ENCODE measurements at places on chromosomes 5 and 9. TPM values are rescaled to one million over a fixed set of nuclear protein-coding genes. Genes with fewer than 3 reads are reported as not detected.

GRCh38 chr5:26487553-26487952 is 550.8 kb downstream of the CDH9 start:
- DNase-seq: no peak
- no peak overlapping the region for H3K27ac ChIP-seq
- H3K36me3 ChIP-seq: no peaks in the 10 kb centered on the region

The RBM18 gene
- 12.8 TPM for total RNA-seq

The PCDHB14 gene
- 5.7 TPM for total RNA-seq

GRCh38 chr5:178115814-178116142 is 2.4 kb downstream of the N4BP3 start:
- peaks cover 39% of the 10 kb centered on the region for H3K4me1 ChIP-seq
- no peak overlapping the region for H3K27ac ChIP-seq
- no peak for DNase-seq
- H3K4me3 ChIP-seq: peak overlapping the region; percentile 1
- no peaks in the 10 kb centered on the region for H3K36me3 ChIP-seq
